Cardiac atrium fibroblast (primary cell): ENCODE measurements at places on chromosomes 3 and 15. TPM values are rescaled to one million over a fixed set of nuclear protein-coding genes. Genes with fewer than 3 reads are reported as not detected.

TMCO5A gene
- not detected in 2 replicates for total RNA-seq

UBXN7 gene
- 7.0 and 9.2 TPM in 2 replicates for total RNA-seq

TRMT10C gene
- total RNA-seq = 18.8 and 21.2 TPM in 2 replicates

FBXW12 gene
- total RNA-seq = not detected in 2 replicates

GOLGA8A gene
- 13.1 and 14.3 TPM in 2 replicates for total RNA-seq

TGM4 gene
- not detected in 2 replicates for total RNA-seq

FBXL2 gene
- total RNA-seq = 8.3 and 11.2 TPM in 2 replicates

FRMD4B gene
- 0.90 and 3.1 TPM in 2 replicates for total RNA-seq

ITGB5 gene
- 177 and 202 TPM in 2 replicates for total RNA-seq

EEFSEC gene
- total RNA-seq = 5.3 and 8.5 TPM in 2 replicates

CCDC39 gene
- total RNA-seq = not detected in 2 replicates
